ENCODE measurements at places on chromosomes 7 and 10.
A peak's percentile ranks its signal among the peaks of the same experiment; 100 is the strongest.

DNA sequence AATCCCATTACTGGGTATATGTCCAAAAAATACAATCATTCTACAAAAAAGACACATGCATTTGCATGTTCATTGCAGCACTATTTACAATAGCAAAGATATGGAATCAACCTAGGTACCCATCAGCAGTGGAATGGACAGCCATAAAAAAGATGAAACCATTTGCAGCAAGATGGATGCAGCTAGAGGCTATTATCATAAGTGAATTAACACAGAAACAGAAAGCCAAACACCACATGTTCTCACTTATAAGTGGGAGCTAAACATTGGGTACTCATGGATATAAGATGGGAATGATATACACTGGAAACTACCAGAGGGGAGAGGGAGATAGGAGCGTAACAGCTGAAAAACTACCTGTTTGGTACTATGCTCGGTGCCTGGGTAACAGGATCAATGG, 154.0 kb downstream of the TMEM26 start:
- peaks cover 3% of the 10 kb centered on the region for H3K36me3 ChIP-seq
- H3K4me1 ChIP-seq: peaks cover 12% of the 10 kb centered on the region
- no peak overlapping the region for H3K27ac ChIP-seq
- no peak for DNase-seq
- H3K27me3 ChIP-seq: no peaks in the 10 kb centered on the region

DNA sequence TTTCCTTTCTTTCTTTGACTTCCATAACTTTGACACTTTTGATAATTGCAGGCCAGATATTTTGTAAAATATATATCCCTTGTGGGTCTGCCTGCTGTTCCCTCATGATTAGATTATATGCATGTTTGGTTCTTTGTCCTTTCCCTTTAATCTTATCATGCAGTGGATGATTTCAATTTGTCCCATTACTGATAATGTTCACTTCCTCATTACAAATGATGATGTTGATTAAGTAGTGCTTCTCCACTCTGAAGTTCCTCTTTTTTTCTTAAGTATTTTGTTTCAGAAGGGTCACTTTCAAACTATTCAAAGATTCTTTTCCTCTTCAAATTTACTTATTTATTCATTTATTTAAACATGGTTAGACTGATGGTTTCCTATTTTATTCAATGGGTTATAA, 898.1 kb downstream of the XPNPEP1 start:
- no peak overlapping the region for H3K27ac ChIP-seq
- no peaks in the 10 kb centered on the region for H3K36me3 ChIP-seq
- no peaks in the 10 kb centered on the region for H3K27me3 ChIP-seq
- DNase-seq: no peak
- no peak overlapping the region for H3K4me3 ChIP-seq
- no peaks in the 10 kb centered on the region for H3K4me1 ChIP-seq

DNA sequence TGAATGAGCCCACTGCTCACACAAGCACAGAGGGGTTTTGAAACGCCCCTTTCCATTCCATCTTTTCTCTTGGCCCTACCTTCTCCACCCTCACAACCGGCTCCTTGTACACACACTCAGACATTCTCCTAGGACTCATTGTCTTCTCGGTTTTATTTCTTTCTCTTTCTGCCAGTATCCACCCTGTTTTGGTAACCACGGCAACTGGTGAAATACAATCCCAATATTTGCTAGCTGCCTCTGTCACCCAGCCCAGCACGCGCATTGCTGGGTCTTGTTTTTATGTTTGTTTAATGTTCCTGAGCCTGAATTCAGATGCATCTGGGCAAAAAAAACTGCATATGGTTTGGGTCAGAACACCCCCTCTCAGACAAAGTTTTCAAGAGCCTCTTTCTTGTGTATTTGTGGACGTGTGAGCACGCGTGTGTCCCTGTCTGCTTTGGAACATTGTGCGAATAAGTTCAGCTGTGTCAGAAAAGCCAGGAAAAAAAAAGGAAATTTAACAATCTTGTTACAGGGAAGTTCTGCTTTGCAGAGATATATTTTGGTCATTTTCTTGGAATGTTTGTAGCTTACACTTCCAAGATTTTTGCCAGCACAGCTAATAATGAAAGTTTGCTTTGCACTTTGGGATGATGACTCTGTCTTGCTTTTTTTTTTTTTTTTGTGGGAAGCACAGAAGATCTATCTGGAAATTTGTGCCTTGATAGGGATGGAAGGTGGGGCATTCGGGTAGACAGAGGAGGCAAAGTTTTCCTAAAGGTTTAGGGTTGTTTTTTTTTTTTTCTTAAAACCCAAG, 225.9 kb downstream of the TRIL start:
- DNase-seq: no peak
- H3K4me1 ChIP-seq: peaks cover 34% of the 10 kb centered on the region
- no peaks in the 10 kb centered on the region for H3K36me3 ChIP-seq
- H3K27ac ChIP-seq: no peak overlapping the region
- no peak overlapping the region for H3K4me3 ChIP-seq

GRCh38 chr7:156665101-156665500, 24.5 kb downstream of the RNF32 start:
- H3K4me3 ChIP-seq: no peak overlapping the region
- H3K36me3 ChIP-seq: peaks cover 8% of the 10 kb centered on the region
- peaks cover 12% of the 10 kb centered on the region for H3K4me1 ChIP-seq
- no peak for DNase-seq

- H3K27me3 ChIP-seq: no peaks in the 10 kb centered on the region
- no peak for DNase-seq
- H3K4me3 ChIP-seq: no peak overlapping the region
- no peaks in the 10 kb centered on the region for H3K4me1 ChIP-seq
- H3K36me3 ChIP-seq: no peaks in the 10 kb centered on the region
These were observed 58.8 kb downstream of the CREM start for GRCh38 chr10:35185260-35186034.

DNA sequence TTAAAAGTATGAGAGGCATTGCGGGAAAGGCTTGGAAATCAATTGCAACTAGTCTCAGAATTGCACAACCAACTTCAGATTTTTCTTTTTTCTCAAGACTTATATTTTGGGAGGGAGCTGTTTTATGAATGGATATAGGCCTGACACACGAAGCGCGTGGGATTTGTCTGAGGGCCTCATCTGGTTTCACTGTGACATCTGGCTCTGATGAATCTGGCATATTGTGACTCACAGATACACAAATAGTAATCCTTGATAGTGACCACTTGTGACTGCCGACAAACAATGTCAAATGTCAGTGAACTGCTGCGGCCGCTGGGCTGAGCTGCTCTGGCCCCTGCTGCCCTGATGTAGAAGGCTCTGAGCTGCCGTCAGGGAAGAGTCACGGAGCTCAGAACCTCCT, 655.1 kb downstream of the INHBA start:
- H3K36me3 ChIP-seq: no peaks in the 10 kb centered on the region
- H3K27ac ChIP-seq: peak overlapping the region; percentile 10
- no peak for DNase-seq
- H3K4me1 ChIP-seq: peaks cover 46% of the 10 kb centered on the region
- no peaks in the 10 kb centered on the region for H3K27me3 ChIP-seq
- H3K4me3 ChIP-seq: no peak overlapping the region

DNA sequence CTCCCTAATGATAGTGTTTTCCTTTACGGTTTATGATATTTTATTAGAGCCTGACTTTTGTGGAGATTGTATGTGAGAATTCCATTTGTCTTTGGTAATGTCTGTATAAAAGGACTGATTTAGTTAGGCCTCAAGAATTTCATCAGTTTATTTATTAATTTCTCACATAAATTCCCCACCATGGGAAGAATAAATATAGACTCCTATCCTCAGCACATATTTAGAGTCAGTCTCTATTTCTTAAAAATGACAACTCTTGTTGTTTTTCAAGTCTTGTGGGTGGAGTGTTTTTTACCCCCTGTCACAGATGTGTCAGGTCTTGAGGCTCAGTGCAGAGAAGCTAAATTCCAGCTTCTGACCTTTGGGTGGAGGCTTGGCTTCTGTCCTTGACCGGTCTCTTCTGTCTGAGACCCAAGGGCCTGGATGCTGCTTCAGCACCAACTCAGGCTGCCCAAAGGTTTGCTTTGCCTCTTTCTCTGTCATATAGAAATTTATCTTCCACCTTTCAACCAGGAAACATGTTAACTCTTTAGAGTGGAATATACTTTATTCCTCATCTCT, 117.3 kb upstream of the INHBA start:
- no peak overlapping the region for H3K27ac ChIP-seq
- H3K4me1 ChIP-seq: no peaks in the 10 kb centered on the region
- H3K36me3 ChIP-seq: peaks cover 6% of the 10 kb centered on the region
- H3K4me3 ChIP-seq: no peak overlapping the region
- no peak for DNase-seq

DNA sequence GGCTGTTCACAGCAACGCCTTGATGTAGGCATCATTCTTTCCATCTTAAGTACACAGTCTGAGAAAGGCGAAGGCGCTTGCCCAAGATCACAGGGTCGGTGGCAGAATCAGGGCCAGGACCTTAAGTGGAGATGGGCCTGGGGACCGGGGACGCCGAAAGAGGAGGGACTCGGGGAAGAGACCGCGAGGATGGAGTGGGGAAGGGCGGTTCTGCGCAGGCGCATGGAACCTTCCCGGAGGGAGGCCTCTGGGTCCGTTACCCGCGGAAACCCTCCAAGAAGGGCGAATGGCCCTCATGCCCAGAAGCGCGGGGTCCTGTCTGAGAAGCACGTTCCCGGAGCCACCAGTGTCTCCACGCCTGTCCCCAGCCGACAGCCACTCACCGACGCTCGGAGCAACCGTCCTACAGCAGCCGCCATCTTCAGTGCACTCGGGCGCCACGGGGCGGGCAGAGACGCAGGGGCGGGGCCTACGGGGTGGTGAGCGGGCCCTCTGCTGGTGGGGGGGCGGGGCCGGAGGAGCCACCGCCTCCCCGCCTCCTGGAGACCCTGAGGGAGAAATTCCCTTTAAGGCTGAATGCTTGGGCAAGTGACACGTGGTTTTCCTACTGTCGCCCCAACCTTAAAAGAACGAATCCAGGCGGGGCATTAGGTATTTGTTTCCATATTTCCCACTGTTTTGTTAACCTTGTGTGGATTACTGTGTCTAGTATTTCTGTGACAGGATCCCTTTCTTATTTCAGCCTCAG, at the start of gene PRDX3:
Gene PRDX3 (minus strand): TSS at position 441 of the 748 bp plus-strand sequence. CDS start 22 bp downstream, at position 419.
- peaks cover 35% of the 10 kb centered on the region for H3K4me1 ChIP-seq
- peak; percentile 94 for DNase-seq
- peak within 1 kb of the TSS; percentile 100 for H3K27ac ChIP-seq
- peaks cover 9% of the 10 kb centered on the region for H3K36me3 ChIP-seq
- H3K4me3 ChIP-seq: peak within 1 kb of the TSS; percentile 99

GRCh38 chr10:36345175-36345533, 703.1 kb upstream of the FZD8 start:
- H3K4me1 ChIP-seq: no peaks in the 10 kb centered on the region
- no peak for DNase-seq
- no peaks in the 10 kb centered on the region for H3K27me3 ChIP-seq
- H3K36me3 ChIP-seq: no peaks in the 10 kb centered on the region
- H3K27ac ChIP-seq: no peak overlapping the region

DNA sequence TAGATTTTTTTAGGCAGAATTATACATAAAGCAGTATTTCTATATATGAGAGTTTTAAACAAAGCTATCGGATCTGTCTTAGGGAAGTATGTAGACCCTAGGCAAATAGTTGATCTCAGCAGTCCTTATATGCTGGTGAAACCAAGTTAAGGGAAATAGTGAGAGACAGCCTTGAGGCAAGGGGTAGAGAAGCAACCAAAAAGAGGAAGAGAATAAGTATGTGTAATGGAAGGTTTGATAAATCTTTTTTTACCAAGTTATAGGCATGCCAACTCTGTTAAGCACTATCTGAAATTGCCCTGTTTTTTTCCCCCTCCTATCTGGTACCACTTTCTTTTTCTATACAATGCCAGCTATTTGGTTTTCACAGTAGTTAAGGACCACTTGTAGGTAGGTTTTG, 19.9 kb downstream of the SPAG6 start:
- DNase-seq: no peak
- H3K27ac ChIP-seq: no peak overlapping the region
- no peaks in the 10 kb centered on the region for H3K36me3 ChIP-seq

DNA sequence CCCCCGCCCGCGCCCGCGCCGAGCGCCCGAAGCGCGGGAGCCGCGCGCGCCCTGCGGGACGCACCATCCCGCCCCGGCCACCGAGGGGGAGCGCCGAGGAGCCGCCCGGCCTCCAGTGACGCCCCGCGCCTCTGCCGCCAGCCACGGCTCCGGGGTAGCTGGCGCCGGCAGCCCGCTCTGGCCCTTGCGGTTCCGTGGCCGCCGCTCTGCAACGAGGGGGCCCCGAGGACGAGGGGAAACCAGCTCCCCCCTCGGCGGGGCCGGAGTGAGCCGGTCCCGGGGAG, at the start of gene PAXIP1:
Gene PAXIP1 (minus strand): TSS at position 33 of the 284 bp plus-strand sequence. CDS start 195 bp downstream, outside the sequence.
- peak within 1 kb of the TSS; percentile 97 for H3K27ac ChIP-seq
- H3K27me3 ChIP-seq: no peaks in the 10 kb centered on the region
- peak within 1 kb of the TSS; percentile 99 for H3K4me3 ChIP-seq
- peaks cover 4% of the 10 kb centered on the region for H3K36me3 ChIP-seq

- peaks cover 19% of the 10 kb centered on the region for H3K4me1 ChIP-seq
- H3K36me3 ChIP-seq: no peaks in the 10 kb centered on the region
- H3K27me3 ChIP-seq: no peaks in the 10 kb centered on the region
- no peak overlapping the region for H3K27ac ChIP-seq
- DNase-seq: no peak
- H3K4me3 ChIP-seq: no peak overlapping the region
These were observed 68.1 kb downstream of the ST7 start for GRCh38 chr7:117021366-117021765.

GRCh38 chr7:15015545-15016314, 113.2 kb upstream of the DGKB start:
- H3K27ac ChIP-seq: no peak overlapping the region
- peak overlapping the region; percentile 70 for H3K4me3 ChIP-seq
- no peaks in the 10 kb centered on the region for H3K27me3 ChIP-seq
- peak; percentile 15 for DNase-seq

- no peak for DNase-seq
- no peak overlapping the region for H3K4me3 ChIP-seq
- H3K27ac ChIP-seq: no peak overlapping the region
- no peaks in the 10 kb centered on the region for H3K4me1 ChIP-seq
These were observed 19.5 kb downstream of the ITGA8 start for GRCh38 chr10:15700078-15700674.
